Kasumi-1 (cell line): ENCODE measurements at places on chromosomes 12 and 14.

- DNase-seq, result no peak
Measured at GRCh38 chr12:4044101-4044500, 170.9 kb upstream of the PARP11 start.

GRCh38 chr14:56423544-56423943 is 156.1 kb upstream of the TMEM260 start:
- no peak for DNase-seq

- no peak for DNase-seq
Measured at GRCh38 chr12:129258781-129259318, 405.6 kb downstream of the GLT1D1 start.

DNA sequence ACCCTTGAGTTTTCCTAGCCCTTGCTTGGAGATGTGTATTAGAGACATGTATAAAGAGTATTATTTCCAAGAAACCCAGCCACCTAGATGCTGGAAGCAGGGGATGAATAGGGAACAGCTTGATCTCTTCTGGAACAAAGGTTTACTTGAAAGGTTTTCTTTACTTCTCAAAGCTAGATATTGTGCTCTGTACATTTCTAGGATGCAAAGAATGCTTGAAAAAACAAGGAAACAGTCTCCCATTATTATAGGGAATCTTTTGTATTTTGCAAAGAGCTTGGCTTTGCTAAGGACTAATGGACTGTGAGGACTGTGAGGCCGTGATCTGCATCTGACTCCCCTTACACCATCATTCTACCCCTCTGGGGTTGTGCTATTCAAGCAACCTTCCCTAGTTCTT is 77.9 kb downstream of the PRICKLE1 start:
- DNase-seq, result no peak

DNA sequence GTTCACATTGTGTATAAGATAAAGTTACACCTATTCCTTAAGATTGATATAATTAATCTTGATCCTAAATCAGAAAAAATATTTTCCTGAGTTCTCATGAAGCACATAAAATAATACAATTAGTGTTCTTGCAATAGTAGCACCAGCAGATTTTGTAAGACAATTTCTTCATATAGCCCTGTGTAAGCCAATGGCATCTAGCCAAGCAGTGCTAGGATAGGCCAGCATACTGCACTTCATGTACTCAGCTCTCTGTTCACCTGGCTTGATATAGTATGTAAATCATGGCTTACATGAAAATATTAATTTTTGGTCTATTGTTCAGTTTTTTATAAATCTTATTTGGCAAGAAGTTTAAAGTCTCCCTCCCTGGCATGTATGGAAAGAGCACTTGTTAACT is 1.9 kb downstream of the KLRF2 start:
- no peak for DNase-seq

- peak; percentile 83 for DNase-seq
Measured at GRCh38 chr12:110316861-110317260, 35.8 kb downstream of the ATP2A2 start.
